Activated CD8-positive, alpha-beta memory T cell treated with anti-CD3 and anti-CD28 coated beads for 24 hours (primary cell): ENCODE measurements at places on chromosomes 7 and 10.

DNA sequence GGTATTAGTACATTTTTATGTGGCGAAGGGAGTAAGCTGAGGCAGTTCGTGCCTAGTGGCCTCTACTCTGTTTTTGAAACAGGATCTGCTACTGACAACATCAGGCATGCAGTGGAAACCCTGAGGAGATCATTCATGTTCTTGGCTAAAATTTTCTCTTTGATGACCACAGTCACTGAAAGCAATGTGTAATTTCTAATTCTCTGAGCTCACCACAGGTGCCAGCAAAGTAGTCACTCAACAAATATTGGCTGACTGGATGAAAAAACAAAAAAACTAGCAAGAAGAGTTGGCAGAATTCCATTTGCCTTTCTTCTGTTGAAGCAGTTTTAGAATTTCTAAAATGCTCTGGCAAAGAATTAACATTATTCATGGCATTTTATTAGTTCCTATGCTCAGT is 176.5 kb upstream of the KCTD7 start:
- DNase-seq, result no peak

DNA sequence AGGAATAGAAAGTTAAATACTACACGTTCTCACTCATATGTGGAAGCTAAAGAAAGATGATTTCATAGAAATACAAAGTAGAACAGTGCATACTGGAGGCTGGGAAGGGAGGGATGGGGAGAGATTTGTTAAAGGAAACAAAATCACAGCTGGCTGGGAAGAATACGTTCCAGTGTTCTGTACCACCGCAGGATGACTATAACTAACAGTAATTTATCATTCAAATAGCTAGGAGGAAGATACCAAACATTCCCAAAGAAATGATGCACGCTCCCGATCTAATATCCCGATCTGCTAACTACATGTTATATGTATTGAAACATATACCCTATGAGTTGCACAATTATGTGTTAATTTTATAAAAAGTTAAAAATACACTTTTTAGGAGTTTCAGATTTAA is 162.3 kb downstream of the ZMYND11 start:
- no peak for DNase-seq

- no peak for DNase-seq
These were observed 67.1 kb downstream of the C10orf143 start for GRCh38 chr10:130043491-130043890.

GRCh38 chr7:553636-554111 is 34.0 kb upstream of the PDGFA start:
- DNase-seq, result no peak

DNA sequence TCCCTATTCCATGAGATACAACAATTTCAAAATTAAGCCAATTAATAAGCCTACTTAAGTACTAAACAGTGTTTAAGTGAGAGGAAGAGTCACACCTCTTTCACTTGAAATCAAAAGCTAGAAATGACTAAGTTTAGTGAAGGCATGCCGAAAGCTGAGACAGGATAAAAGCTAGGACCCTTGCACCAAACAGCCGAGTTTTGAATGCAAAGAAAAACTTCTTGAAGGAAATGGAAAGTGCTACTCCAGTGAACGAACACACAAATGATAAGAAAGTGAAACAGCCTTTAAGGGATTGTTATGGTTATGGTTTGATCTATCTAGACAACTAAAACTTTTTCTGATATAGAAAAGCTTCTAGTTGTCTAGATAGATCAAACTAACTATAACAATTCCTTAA is 135.4 kb upstream of the KMT2E start:
- no peak for DNase-seq

DNA sequence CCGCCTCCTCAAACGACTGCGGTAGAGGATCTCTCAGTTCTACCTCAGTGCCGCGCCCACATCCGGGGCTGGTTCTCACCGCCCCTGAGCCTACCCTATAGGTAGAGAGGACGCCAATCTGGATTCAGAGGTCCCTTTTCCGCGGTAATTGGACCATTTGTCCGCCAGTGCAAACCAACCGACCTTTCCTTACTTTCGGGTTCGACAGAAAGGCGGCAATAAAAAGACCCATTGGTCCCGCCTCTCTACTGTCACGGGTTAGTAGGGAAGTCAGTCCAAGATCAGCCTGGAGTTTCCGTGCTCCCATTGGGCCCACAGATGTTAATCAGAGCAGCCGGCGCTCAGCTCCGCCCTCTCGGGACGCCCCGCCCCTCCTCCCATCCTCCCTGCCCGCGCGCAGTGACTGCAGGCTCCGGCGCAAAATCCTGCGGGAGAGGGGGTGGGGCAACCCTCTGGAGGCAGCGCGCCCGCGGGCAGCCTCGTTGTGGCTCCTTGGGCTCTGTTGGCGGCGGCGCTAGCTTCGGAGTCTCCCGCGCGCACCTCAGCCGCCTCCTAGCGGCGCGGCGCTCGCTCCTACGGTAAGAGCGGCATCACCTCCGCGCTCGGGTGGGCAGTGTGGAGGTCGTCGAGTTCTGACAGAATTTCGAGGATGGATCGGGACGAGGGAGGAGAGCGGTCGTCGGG is at the start of the genes PHTF2 and TMEM60:
Gene PHTF2, plus strand, starts transcription at position 380 of the 684 bp plus-strand sequence.
Gene TMEM60, minus strand, starts transcription at position 41 of the 684 bp plus-strand sequence. CDS start 4,061 bp downstream, outside the sequence.
- peak; percentile 94 for DNase-seq

DNA sequence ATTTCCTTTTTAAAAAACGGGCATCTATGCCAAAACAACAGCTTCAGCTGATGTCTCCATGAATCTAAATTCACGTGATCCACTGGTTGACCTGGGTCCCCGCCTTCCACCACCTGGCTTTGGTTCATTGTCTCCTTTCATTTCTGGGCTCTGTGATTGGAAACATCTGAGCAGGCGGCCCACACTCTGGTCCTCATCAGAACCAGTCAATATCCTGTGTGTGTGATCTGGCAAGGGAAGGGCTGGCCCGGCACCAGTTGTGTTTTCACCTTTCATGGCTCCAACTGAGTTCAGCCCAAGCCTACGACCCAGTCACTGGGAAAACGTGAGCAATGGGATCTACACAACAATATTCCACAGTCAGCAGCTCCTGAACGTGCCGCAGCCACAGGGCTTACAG is 46.2 kb downstream of the PARP12 start:
- DNase-seq, result no peak

GRCh38 chr7:142813699-142814098 is 41.2 kb upstream of the EPHB6 start:
- DNase-seq, result no peak

DNA sequence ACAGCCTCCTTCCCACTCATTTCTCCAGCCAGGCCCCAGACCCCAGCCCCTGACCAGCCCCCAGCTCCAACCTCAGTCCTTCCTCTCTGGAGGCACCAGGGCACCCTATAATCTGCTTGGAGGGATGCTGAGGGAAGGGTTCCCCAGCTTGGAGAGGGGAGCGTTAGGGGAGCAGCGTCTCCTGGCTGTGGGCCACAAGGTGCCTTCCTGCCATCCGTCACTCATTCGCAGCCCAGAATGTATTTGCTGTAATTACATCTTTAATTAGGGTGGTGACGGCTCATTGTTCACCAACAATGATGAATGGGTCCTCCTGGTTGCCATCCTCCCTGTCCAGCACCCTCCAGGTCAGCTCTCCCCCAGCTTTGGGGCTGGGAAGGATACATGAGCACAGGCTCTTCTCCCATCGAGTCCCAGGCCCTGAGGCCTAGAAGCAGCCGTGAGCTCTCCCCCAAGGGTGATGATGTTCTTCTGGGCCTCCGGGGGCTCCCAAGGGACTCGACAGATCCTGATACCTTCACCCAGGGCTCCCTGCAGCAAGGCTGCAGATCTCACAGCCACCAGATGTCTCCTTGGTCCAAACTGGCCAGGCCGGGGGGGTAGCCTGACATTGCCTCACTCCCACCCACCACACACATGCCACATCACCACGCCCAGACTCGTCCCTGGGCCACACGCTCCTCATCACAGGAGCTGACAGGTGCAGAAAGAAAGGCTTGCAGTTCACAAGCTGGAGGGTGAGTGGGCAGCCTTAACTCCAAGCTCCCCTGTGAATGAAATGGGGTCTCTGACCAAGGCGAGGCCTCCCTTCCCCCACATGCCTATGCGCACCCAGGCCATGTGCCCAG is 26.8 kb downstream of the POLL start:
- no peak for DNase-seq

DNA sequence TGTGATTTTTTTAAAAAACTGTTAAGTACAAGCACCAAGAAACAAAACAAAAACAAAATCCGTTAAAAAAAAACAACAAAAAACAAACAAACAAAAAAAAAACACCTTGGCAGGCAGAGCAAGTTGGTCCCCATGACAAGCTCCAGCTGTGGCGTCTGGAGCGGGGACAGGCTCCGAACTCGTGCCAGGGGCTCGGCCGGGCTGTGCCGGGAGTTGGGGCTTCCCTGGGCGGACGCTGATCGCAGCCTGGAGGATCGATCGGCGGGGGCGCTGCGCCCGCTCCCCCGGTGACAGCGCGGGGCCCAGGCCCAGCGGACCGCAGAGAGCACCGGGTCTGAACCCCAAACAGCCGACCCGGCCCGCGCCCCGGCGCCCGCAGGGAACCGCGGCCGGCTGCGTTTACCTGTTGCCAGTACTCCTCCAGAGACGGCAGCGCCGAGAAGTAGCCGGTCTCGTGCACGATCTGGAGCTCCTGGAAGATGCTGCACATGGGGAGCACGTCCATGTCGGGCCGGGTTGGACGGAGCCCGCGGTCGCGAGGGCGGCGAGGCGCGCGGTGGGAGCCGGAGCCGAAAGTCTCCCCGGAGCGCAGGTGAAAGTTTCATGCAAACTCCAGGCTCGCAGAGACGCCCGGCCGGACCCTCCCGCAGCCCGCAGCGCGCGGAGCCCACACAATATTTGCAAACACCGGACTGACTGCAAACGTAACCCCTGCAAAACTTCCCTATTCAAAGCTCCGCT is at the start of gene KLF6:
Gene KLF6, minus strand, starts transcription at position 700 of the 741 bp plus-strand sequence. Its CDS starts 195 bp downstream, at position 505.
- no peak for DNase-seq
